ENCODE measurements at places on chromosomes 6 and 20.

- no peak for DNase-seq
Observed at GRCh38 chr20:62707921-62708521, 615 bp upstream of the NTSR1 start.

DNA sequence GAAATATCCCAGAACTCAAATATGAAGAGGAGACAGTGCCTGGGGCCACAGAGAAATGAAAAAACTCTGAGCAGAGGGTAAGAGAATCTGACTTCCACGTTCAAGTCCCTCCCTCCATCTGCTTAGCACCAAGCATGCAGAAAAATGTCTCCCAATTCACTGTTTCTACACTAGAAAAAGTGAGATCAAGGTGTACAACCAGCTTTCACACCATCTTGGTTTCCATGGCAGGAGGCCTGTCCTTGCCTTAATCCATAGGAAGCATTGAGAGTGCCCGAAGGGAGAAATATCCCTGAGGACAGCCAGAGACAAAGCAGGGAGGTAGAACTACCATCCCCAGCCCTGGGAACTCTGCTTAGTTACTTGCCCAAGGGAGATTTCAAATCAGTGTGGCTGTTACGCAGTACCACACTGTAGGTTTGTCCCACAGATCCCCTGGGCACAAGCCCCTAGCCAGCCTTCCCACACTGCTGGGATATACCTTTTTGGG is 82.9 kb downstream of the SCML4 start:
- DNase-seq: no peak

DNA sequence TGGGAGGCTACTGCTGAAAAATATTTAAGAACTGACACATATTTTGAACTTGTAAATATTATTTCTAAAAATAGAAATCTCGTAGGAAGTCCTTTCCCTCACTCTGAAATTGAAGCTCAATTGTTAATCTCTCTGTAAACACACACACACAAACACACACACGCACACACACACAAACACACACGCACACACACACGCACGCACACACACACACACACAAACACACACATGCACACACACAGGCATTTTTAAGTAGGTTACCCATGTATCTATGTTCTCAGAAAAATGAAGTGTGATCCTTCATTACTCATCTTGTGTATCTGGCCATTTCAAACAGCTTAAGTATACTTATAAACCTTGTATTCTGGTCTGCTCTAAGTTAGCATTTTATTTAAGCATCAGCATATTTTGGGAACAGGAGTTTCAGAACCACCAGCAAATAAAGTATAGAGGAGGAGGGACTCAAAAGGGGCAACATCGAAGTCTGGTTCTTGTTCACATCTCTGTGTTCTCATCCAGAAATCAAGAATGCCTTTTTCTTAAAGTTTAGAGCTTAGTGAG is 11.6 kb downstream of the CCN6 start:
- no peak for DNase-seq

- DNase-seq: no peak
Observed at GRCh38 chr6:129104560-129104959, 221.6 kb downstream of the LAMA2 start.

DNA sequence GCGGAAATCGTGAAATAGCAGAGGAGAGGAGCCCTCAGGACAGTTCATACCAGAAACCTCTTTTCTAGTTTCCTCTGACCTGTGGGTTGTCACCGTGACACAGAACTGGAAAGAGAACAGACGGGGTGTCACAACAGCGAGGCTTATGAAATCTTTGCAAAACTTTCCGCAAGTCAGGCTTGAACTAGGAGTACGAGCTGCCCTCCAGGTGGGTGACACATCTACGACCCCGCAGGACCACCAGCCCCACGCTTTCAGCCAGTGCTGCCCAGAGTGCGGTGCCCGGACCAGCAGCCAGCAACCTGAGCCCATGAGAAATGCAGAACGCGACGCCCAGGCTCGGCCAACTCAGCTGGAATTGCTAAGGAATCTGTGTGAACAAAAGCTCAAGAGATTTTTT is 30.8 kb downstream of the WRNIP1 start:
- DNase-seq: no peak

- no peak for DNase-seq
Observed at GRCh38 chr6:97322811-97323210, 39.8 kb upstream of the MMS22L start.

DNA sequence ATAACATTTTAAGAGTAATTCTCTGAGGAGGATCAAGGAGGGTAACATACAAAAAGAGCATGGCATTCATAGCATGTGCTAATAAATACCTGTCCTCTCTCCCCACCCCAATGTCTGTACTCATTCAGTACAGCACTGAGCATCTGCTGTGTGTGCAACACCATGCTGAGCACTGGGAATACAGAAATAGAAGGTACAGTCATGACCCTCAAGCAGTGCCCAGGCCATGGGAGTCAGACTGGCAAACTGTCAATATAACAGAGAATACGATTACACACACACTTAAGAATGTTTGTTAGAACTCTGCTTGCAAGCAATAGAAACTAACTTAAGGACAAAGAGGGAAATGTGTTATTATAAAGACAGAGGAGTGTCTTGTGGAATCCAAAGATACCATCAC is 24.7 kb upstream of the ZFAND3 start:
- DNase-seq: no peak

DNA sequence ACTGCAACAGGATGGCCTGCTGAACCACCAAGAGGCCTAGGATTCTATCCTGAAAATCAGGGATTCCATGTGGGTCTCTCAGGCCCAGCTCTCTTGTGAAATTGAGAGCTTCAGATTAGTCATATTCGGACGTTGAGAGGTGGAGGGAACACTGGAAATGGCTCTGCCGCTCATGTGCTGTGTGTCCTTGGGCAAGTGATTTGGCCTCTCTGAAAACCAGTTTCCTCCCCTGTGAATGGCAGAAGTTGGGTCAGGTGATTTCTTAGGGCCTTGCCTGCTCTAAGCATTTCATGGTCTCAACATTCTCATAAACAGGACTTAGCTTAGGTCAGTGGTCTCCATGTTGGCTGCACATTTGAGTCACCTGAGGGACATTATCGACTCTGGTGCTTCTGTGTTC is 470.1 kb downstream of the PREX1 start:
- DNase-seq: no peak

DNA sequence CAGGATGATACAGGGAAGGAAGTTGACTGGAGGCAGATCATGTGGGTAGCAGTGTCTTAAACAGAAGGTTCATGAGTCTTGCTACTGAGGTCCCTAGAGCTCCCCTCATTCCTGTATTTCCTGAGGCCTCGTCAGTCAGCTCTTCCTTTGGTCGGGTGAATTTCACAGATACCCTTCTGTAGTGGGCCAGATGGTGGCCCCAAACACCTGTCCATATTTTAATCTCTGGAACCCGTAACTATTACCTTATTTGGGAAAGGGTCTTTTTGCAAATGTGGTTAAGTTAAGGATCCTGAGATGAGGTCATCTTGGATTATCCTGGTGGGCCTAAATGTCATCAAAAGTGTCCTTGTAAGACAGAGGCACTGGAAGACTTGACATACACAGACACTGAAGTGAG is 9.6 kb downstream of the KCNS1 start:
- no peak for DNase-seq

DNA sequence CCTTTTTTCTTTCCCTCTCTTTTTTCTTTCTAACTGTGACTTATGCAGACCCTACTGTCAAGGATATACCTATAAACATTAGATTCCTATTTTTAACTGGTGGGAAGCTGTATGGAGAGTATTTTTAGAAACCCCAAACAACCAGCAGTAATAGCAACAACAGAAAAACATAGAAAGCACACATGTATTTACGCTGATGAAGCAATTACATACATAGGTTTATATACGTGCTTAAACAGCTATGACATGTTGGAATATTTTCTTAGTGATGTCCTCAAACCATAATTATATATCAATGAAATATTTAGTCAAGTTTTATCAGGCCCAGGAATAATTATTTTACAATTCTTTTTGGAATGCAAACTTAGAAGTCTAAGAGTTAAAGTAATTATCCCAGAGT is 294.3 kb upstream of the SOX4 start:
- no peak for DNase-seq

DNA sequence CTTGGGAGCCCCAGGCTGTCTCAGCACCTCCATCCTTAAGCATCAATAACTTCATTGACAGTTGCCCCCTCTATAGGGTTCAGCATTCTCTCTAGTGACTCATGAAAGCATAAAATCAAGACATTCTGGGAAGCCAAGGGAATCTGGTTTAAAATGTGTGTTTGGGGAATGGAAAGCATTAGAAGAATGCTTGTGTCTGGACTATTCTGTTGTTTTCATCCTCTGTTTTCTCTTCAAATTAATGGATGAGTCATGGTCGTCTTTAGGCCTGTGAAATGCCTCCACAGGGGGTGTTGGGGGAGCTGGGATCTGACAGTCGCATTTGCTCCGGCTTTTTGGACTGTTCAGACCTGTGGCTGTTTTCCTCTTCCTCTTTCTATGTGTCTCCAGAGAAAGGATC is 279.7 kb downstream of the CDC5L start:
- DNase-seq: no peak

- DNase-seq: no peak
Observed at GRCh38 chr6:38593409-38593808, 46.3 kb downstream of the BTBD9 start.

DNA sequence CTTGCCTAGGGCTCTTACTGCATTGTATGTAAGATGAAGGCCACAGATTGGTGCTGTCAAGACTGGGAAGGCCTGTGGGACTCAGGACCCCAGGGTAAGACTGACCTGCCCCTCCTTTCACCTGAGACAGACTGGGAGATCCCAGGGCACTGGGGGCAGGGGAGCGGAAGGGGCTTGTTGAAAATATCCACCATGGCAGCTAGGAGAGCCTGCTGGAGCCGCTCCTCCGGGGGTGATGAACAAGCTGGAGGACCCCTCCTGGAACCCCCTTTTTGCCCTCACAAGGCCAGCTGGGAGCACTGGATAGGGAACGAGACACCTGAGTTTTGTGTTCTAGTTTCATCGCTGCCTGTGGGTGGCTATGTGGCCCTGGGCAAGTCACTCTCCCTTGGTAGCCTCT is 9.2 kb upstream of the SDCBP2 start:
- no peak for DNase-seq

GRCh38 chr20:42346189-42347170 is 728.3 kb upstream of the CHD6 start:
- DNase-seq: no peak

- DNase-seq: no peak
Observed at GRCh38 chr6:133806382-133807140, 82.4 kb upstream of the TCF21 start.

DNA sequence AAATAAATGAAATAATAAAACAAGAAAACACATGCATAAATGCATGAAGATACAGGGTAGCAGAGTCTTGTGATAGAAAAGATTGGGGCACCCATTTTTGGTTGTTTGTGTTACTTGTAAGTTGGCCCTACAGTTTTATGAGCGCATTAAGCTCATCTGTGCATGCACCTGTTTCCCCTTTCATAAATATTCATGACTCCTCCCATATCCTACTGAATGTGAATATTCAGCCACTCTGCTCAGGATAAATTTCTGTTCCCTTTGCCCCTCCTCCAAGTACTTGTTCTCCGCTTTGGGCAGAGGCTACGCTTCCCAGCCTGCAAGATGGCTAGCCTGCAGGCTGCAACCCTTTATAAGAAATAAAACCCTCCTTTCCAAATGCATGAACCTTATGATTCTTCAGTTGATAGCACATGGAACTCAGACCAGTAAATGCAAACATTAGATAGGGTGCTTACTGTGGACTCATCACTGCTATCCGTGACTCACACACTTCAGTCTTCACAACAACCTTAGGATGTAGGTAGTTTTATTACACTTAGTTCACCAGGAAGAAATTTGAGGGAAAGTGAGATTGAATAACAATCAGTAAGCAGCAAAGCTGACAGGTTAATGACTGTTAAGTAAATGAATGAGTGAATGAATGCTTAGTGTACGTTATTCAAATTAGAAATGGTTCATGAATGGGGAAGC is 15.0 kb downstream of the ALDH8A1 start:
- DNase-seq: no peak

GRCh38 chr20:36128463-36129159 is 25.9 kb upstream of the EPB41L1 start:
- no peak for DNase-seq

DNA sequence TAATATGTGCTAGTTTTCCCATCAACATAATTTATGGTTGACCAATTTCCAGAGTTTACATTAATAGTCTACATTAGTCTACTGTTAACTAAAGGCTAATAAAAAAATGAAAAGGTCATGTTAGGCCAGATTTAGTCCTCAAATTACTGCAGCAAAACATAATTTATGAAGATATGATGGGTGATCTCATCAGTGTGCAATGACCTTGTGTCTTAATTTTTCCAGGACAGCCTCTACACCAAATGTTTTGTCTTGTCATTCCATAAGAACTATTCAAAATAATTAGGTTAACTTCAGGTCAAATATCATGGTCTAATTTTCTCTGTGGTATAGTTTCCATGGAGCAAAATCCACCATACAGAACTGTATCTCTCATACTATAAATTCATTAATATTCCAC is 234.2 kb downstream of the COL12A1 start:
- DNase-seq: no peak

DNA sequence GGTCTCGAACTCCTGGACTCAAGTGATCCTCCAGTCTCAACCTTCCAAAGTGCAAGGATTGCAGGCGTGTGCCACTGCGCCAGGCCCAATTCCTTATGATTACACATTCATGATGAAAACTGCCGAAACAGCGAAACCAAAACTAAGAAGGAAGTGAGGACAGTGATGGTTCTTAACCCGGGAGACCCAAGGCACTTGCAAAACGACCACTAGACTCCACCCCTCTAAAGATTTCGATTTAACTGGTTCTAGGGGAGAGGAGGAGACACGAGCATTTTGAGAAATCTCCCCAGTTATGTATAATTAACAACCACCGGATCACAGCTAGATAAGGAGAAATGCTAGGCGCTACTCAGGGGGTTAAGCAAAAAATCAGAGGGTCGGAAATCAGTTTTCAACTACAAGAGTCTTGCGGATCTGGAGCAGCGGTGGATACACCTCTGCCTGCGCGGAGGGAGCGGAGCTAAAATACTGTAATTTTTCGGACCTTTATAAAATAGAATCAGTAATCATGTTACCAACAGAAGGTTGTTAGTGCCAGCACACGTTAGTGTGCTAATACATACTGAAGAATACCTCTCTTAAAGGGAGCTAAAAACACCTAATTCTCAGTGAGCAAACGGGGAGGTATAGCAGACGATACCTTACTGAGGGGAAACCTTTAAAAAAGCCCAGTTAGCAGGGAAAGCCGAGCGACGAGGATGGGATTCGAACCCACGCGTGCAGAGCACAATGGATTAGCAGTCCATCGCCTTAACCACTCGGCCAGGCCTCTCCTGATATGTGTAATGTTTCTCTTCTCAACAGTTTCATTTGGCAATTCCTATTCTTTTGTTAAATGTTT is 60.0 kb upstream of the BTN3A2 start:
- no peak for DNase-seq

GRCh38 chr6:131172222-131172621 is 37.0 kb downstream of the AKAP7 start:
- no peak for DNase-seq

GRCh38 chr6:125066964-125067363 is 86.6 kb upstream of the TPD52L1 start:
- DNase-seq: no peak

- DNase-seq: no peak
Observed at GRCh38 chr6:44161997-44162338, 3.3 kb downstream of the CAPN11 start.
